ENCODE measurements at places on chromosomes 5 and 9.

- DNase-seq, result no peak
Measured at GRCh38 chr9:101915482-101915881, 177.0 kb upstream of the GRIN3A start.

GRCh38 chr9:567747-568305 lies 273.7 kb upstream of the DMRT1 start:
- DNase-seq, result no peak

DNA sequence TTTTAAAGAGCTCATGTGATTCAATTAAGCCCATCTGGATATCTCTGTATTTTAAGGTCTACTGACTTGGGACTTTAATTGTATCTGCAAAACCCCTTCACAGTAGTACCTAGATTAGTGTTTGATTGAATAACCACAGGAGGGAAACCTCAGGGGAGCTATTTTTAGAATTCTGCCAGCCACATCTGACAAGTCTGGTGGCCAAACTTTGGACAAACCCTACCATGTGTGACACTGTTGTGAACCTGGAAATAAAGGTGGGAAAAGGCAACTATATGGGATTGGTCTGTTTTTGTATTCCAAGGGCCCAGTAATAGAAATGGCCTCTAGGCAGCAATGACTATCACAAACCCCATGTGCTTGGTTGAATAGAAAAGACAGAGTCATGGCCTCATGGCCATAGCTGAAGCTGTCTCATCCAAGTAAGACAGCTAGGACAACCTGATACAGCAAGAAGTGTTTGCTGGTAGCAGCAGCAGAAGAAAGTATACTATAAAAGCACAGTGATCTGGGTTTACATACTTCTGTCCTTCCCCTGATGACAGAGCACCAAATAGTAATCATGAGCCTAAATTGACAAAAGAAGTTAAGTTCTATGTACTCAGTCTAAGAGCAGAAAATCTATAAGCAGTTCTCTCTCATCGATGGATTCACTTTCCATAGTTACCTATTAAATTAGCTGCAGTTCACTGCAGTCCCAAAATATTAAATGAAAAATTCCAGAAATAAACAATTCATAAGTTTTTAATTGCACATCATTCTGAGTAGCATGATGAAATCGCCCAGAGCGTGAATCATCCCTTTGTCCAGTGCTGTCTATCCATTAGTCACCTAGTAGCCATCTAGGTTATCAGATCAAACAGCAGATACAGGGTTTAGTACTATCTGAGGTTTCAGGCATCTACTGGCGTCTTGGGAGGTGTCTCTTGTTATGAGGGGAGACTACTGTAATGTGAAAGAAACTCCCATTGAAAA lies 189.8 kb downstream of the ARHGAP26 start:
- peak; percentile 78 for DNase-seq

DNA sequence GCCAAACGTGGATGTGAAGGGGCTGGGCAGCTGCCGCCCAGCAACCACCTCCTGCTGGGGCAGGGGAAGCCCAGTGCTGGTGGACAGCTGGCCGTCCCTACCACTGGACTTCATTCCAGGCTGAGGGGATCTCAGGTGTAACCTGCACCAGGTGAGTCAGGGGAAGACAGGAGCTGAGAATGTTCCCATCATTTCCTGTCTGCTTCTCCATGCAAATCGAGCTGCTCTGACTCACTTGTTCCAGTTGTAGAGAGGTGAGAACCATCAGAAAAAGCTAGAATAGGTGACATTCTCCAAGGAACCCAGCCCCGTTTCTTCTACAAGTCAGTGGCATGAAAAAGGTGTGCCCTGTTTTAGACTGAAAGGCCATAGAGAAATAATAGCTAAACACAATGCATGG lies 21.8 kb upstream of the BARX1 start:
- no peak for DNase-seq

GRCh38 chr9:463455-464171 lies 248.9 kb downstream of the DOCK8 start:
- no peak for DNase-seq

- no peak for DNase-seq
Measured at GRCh38 chr9:22363421-22363887, 83.2 kb upstream of the DMRTA1 start.

- DNase-seq, result no peak
Measured at GRCh38 chr9:136373300-136374182, at the start of gene CARD9. TSS of gene CARD9 (minus strand) at chr9:136373669. CDS start at chr9:136372078, 1,591 bp downstream.

GRCh38 chr9:36765077-36765390 lies 192.3 kb downstream of the MELK start:
- no peak for DNase-seq

DNA sequence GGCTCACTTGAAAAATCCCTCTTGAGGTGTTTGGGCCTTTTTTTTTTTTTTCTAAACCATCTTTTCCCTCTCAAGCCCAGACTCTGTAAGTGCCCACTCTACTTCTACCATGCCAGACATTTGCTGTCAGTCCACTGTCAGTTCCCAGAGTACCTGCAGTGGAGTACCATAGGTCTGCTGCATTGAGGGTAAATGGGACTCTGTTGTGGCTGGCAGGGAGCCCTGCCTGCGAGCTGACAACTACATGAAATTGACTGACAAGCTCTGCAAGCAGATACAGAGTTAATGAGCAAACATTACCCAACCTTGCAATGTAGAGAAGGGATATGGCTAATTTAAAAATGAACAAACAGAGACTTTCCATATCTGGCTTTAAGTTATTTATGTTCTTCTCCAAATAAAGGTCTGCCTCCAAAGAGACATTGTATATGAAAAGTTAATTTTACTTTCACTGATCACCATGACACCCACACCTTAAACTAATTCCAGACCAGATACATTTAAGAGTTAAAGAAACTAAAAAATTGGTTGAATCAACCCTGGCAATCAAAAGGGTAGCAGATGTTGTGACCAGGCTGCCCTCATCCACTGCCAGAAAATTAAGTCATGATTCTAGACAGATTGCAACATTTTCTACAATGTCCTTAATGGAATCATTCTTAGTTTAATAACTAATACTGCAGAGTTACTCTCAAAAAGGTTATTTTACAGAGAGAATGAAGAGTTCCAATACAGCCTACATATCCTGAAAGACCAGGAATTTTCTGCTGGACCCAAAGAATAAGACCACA lies 100.4 kb upstream of the PAM start:
- DNase-seq, result no peak

- no peak for DNase-seq
Measured at GRCh38 chr9:32525709-32526030, 326 bp downstream of the RIGI start.

DNA sequence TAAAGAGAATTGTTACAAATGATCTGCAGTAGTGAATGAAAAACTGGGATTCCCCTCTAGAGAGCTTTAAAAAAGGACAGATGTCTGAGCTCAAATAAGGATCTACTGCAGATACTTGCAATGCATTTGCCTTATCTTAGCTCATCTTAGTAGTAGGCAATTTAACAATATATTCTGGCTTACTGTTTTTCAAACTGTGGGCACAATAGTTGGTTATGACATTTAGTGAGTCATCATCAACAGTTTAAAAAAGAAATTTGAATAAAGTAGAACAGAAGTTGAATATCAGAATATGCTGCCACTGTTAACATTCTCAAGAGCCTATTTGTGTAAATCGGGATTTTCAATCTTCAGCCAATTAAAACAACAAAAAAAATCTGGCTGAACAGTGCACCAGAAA lies 6.7 kb upstream of the CAST start:
- DNase-seq, result no peak

DNA sequence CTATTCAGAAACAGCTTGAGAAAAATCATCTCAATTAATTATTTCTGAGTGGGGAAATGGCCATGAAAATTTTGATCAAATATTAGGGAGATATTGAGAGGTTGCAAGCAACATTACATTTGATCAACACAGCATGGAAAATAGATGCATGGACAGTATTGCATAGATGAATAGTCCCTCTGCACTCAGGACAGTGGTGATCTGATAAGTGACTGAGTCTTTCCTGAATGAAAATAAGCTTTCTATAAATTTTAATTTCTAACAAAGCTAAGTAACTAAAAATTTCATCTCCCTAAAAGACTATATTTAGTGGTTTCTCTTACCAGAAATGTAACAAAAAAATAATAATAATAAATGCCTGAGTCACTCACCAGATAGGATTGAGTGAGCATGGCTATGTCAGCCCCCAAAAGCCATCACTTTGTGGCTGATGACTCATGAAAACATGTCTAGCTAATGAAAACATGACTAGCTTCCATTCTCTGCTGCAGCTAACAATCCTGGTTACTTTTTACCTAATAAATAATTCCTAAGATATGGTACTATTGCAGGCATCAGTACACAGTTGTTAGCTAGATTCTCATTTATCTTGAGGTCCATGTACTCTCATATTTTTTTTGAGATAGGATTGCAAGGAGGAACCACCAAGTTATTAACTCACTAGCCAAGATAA lies 1294.8 kb upstream of the ACO1 start:
- DNase-seq, result peak; percentile 75

- DNase-seq, result no peak
Measured at GRCh38 chr9:16608906-16609305, 261.6 kb downstream of the BNC2 start.

DNA sequence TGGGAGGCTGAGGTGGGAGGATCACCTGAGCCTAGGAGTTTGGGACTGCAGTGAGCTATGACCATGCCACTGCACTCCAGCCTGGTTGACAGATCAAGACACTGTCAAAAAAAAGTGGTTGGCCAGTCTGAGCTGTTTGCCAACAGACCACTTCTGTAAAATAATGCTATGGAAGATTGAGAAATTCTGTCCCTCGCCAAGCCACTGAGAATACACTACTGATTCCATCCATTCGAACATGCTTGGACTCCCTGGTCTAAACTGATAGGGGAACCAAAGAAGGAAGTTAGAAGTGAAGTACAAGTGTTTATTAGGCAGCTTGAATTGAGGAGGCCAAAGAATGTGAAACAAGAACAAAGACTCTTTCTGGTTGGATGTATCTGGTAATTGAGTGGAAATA lies 27.2 kb downstream of the ENC1 start:
- no peak for DNase-seq

GRCh38 chr9:104944356-104944755 lies 16.4 kb upstream of the ABCA1 start:
- DNase-seq, result peak; percentile 36

- no peak for DNase-seq
Measured at GRCh38 chr5:65261499-65261898, 220.2 kb downstream of the ADAMTS6 start.

DNA sequence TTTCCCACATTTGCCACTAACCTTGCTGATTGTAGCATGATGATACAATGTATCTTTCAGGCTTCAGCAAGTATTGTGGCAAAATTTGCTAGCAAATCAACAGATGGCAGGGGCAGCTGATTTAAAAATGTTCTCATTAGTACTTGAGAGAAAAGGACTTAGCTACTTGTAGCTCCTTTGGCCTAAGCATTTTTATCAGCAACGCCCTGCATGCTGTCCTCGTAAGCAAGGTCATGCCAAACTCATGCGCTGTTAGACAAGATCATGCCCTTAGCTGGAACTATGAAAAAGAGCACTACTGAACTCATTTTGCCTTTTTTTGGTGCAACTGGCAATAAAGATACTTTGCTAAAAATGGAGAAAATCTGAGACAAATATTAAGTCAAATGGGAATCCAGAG lies 197.1 kb downstream of the ICE1 start:
- no peak for DNase-seq

GRCh38 chr5:93433422-93433821 lies 147.6 kb downstream of the NR2F1-AS1 start:
- peak; percentile 64 for DNase-seq

- no peak for DNase-seq
Measured at GRCh38 chr9:135065804-135066203, 21.7 kb upstream of the OLFM1 start.

GRCh38 chr5:1008451-1009358 lies at the start of gene NKD2:
TSS of gene NKD2 (plus strand) at chr5:1008802. CDS start at chr5:1009058, 256 bp downstream.
- no peak for DNase-seq

GRCh38 chr5:1103093-1103492 lies 8.8 kb downstream of the SLC12A7 start:
- DNase-seq, result no peak

Measured in fibroblast of skin of right biceps (primary cell).